ENCODE measurements at places on chromosomes 12 and 14. TPM values are rescaled to one million over a fixed set of nuclear protein-coding genes. Genes with fewer than 3 reads are reported as not detected.

DNA sequence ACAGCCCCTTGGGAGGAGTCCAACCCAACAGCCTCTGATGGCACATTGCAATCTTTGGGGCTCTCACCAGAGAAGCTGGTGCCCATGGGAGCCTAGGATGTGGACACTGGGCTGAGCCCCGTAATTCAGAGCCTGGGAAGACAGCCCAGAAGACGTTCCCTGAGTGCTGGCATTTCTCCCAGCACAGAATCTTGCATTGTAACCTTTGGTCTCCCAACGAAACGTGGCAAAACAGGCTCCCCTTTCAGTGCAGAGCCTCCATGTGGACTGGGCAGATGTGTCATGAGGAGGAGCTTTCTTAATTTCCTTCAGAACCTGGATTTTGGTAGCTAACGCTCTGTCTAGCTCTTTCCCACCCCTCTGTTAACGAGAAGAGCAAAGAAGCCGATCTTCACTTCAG is 26.3 kb downstream of the BATF start:
- no peaks in the 10 kb centered on the region for H3K4me1 ChIP-seq
- no peaks in the 10 kb centered on the region for H3K27me3 ChIP-seq
- H3K4me3 ChIP-seq, result no peak overlapping the region
- DNase-seq, result no peak

- H3K36me3 ChIP-seq, result no peaks in the 10 kb centered on the region
- H3K4me3 ChIP-seq, result no peak overlapping the region
- no peak overlapping the region for H3K27ac ChIP-seq
Measured at GRCh38 chr14:92670643-92671366, 77.6 kb downstream of the LGMN start.

DNA sequence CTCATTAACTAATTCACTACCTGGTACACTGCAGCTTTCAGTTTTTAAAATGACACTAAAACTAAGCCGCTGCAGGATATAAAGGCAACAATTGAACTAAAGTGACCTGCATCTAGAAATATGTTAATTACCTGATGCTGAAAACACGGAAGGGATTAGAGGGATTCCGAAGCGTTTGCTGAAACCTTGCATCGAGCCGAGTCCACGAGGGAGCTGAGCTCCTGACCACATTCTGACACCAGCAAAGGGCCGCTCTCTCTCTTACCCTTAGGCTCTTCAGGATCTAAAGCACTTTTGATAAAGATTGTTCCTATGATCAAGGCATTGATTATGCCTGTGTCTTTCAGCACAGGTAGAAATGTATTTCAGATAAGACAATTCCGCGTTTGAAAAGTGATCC is 59.5 kb upstream of the CDKN3 start:
- H3K4me3 ChIP-seq, result no peak overlapping the region
- no peaks in the 10 kb centered on the region for H3K27me3 ChIP-seq
- no peaks in the 10 kb centered on the region for H3K36me3 ChIP-seq
- H3K27ac ChIP-seq, result no peak overlapping the region
- DNase-seq, result no peak
- H3K4me1 ChIP-seq, result peaks cover 9% of the 10 kb centered on the region

DNA sequence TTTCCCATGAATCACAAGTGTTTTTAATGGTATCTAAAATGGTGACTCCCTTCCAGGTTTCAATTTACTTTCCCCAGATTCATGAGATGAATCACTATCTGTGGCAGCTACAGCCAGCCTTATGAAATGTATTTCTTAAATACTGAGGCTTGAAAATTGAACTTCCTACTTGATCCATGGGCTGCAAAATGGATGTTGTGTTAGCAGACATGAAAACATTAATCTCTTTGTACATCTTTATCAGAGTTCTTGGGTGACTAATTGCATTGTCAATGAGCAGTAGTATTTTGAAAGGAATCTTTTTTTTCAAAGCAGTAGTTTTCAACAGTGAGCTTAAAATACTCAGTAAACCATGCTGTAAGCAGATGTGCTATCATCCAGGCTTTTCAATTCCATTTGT is 250.8 kb downstream of the SLC6A15 start:
- H3K27ac ChIP-seq, result no peak overlapping the region
- no peak for DNase-seq
- H3K4me1 ChIP-seq, result no peaks in the 10 kb centered on the region
- H3K27me3 ChIP-seq, result no peaks in the 10 kb centered on the region
- no peak overlapping the region for H3K4me3 ChIP-seq

GRCh38 chr14:50232276-50232642 is 881 bp upstream of the SOS2 start:
- no peaks in the 10 kb centered on the region for H3K36me3 ChIP-seq
- peak overlapping the region; percentile 94 for H3K27ac ChIP-seq
- H3K4me3 ChIP-seq, result peak overlapping the region; percentile 82
- no peak for DNase-seq

The GARIN6 gene
- not detected for total RNA-seq

DNA sequence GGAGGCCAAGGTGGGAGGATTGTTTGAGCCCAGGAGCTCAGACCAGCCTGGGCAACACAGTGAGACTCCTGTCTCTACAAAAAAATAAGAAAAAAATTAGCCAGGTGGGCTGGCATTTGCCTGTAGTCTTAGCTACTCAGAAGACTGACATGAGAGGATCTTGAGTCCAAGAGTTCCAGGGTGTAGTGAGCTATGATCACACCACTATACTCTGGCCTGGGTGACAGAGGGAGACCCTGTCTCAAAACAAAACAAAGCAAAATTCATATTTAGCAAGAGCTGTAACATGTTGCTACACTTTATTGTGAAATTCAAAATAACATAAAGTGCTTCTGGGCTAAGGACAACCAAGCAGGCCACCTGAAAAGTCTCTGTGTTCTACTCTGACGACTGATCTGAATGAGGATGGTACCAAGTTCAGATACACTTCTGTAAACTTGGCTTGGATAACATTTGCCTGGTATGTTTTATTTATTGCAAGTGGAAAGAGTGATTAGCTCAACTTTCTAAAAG is 11.6 kb upstream of the STRN3 start:
- H3K36me3 ChIP-seq, result no peaks in the 10 kb centered on the region
- H3K27ac ChIP-seq, result no peak overlapping the region
- H3K4me3 ChIP-seq, result no peak overlapping the region
- peaks cover 9% of the 10 kb centered on the region for H3K4me1 ChIP-seq
- no peaks in the 10 kb centered on the region for H3K27me3 ChIP-seq

- peak; percentile 97 for DNase-seq
- H3K36me3 ChIP-seq, result peaks cover 86% of the 10 kb centered on the region
- no peaks in the 10 kb centered on the region for H3K4me1 ChIP-seq
- H3K27me3 ChIP-seq, result no peaks in the 10 kb centered on the region
- H3K4me3 ChIP-seq, result no peak overlapping the region
Measured at GRCh38 chr12:49043856-49044258, 16.7 kb downstream of the KMT2D start.

The ACTR10 gene
- 53.2 TPM for total RNA-seq

DNA sequence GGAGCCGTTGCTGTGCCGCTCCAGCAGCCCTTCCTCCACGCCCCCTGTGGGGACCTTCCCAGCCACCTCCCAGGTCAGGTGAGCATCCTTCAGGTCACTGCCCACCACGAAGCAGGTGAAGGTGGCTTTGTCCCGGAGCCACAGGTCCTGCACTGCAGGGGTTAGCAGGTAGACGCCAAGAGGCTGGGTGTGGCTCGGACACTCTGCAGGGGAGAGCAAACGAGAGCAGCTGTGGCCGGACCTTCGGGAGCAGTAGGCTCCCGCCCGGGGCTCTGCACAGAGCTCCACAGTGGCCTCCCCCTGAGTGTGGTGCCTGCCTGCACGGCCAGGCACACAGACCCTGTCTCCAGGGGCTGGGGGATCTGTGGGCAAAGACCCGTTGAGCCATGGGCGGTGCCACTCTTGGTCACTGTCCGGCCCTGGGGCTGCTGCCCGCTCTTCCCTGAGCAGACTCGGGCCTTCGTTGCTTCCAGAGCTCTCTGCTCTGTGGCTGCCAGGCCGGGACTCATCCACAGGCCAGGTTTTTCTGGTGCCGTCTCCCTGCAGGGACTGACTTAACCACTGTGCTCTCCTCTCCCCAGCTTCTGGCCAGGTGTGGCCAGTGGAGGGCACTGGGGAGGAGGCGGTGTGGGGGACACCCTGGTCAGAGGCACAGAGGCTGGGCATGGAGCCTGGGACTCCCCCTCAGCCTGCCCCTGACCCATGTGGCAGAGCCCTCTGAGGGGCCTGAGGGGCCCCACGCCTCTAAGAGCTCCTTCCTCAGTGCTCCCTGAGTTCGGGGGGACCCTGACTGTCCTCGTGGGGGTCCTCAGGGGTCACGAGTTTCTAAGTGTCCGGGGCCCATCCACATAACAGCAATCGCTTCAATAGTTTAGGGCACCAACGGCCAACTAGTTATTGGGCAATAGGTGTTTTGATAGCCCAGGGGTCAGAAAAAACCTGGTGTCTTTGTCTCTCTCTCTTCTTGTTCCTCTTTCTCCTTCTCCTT is 314.9 kb downstream of the TMEM121 start:
- H3K4me1 ChIP-seq, result no peaks in the 10 kb centered on the region
- H3K36me3 ChIP-seq, result no peaks in the 10 kb centered on the region
- H3K27ac ChIP-seq, result no peak overlapping the region
- no peak overlapping the region for H3K4me3 ChIP-seq

The ANO2 gene
- total RNA-seq, result 28.5 TPM

DNA sequence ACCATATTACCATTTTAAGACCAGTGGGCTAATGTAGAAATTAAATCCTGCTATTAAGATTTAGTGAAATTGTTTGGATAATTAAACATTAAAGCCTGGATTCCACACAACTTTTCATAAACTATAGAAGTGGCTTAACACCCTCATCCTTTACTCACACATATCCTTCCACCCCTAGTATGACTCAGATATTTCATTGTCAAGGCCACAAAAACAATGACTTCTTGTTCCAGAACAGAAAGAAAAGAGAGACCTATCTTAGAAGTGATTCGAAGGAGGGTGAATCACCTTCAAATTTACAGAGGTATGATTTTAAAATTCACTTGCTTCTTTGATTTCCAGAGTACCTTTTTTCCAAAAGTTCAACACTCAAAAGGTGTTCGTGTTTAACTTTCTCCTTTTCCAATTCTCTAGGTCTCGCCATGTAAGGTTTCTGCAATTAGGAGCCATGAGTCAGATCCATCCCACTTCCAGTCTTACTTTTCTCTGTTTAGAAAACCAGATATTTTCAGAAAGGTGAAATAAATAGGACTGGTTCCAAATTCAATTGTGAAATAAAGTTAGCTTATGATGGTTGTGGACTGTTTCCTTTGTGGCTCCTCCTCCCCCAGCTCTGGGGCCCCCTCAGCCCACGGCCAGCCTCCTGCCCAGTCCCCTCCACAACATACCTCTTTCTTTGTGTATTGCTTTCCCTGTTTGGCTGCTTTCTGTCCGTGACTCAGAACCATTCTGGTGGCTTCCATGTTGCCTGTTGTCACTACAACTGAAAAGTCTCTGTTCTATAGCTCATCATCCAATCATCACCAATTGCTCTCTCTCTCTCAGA is 24.6 kb upstream of the MGP start:
- H3K4me1 ChIP-seq, result no peaks in the 10 kb centered on the region
- H3K4me3 ChIP-seq, result no peak overlapping the region
- DNase-seq, result no peak
- H3K36me3 ChIP-seq, result no peaks in the 10 kb centered on the region
- no peak overlapping the region for H3K27ac ChIP-seq

DNA sequence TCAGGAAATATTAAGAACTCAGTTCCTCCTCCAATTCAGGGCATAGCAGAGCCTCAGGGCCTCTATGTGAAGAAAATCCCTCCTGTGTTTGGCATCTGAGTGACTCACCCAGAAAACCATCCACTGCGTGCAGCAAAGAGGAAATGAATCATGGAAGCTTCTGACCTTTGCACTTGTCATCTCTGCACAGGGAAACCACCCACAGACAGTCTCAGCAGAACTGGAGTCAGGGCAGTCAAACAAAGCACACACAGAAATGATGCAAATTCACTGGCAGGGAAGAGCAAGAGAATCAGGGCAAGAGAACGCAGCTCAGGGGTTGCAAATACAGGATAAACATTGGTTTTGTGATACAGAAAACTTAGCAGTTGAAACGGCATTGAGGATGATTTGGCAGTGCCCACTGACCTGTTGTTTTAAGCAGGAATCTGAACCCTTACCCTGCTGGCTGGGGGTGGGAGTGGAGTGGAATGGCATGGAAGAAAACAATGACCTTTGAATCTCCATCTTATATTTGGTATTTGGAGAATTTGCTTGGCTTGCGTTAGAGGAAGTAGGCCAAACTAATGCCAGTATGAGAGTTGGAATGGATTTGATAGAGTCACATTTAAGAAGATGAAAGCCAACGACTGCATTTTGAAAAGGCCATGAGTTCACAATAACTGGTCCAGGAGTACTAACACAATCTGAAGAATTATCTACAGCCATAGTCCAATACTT is 53.5 kb downstream of the PHLDA1 start:
- H3K4me3 ChIP-seq, result no peak overlapping the region
- H3K27me3 ChIP-seq, result no peaks in the 10 kb centered on the region
- H3K4me1 ChIP-seq, result peaks cover 13% of the 10 kb centered on the region
- peak; percentile 67 for DNase-seq

GRCh38 chr12:38502415-38502814 is 185.8 kb downstream of the ALG10B start:
- H3K27ac ChIP-seq, result no peak overlapping the region
- no peaks in the 10 kb centered on the region for H3K4me1 ChIP-seq
- no peak overlapping the region for H3K4me3 ChIP-seq
- no peak for DNase-seq
- no peaks in the 10 kb centered on the region for H3K36me3 ChIP-seq

DNA sequence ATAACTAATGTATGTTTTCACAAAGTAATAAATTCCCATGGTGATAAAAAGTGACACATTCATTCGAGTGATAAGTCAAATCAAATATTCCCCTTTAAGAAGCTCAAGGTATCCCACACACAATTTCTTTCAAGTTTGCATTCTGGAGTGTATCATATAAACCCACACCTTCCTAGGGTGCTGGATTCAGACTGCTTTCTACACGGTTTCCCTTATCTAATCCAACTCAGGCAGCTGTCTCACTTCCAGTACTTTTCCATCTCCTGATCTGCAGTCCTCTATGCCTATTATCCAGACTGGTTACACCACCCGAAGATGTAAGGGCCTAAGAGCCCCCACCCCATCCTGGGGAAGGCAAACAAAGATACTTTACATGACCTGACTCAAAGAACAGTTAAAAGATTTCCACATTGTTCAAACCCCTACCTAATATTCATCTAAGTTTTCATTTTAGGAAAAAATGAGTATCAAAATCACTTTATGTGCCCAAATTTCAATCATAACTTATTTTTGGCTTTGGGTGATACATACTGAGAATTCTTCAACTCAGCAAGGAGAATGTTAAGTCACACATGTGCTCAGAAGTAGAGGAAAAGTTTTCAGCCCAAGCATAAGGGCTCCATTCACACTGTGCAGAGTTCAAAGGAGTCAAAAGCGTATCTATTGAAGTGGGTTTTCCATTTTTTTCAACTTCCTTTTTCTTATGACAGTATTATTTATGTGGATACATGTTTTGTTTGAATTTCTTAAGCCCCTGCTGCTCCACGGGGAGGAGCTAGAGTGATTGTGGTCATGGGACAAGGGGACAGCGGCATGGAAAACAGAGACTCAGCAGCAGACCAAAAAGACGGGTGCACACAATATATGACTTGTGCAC is 41.8 kb downstream of the CORO1C start:
- H3K36me3 ChIP-seq, result peaks cover 28% of the 10 kb centered on the region
- no peaks in the 10 kb centered on the region for H3K27me3 ChIP-seq
- DNase-seq, result no peak

- DNase-seq, result no peak
- H3K4me3 ChIP-seq, result no peak overlapping the region
- H3K36me3 ChIP-seq, result peaks cover 8% of the 10 kb centered on the region
- H3K27me3 ChIP-seq, result no peaks in the 10 kb centered on the region
Measured at GRCh38 chr14:67557118-67557517, 24.0 kb downstream of the PLEKHH1 start.

GRCh38 chr14:91129261-91129660 is 15.4 kb downstream of the DGLUCY start:
- no peak for DNase-seq
- no peaks in the 10 kb centered on the region for H3K4me1 ChIP-seq
- H3K27ac ChIP-seq, result no peak overlapping the region
- no peak overlapping the region for H3K4me3 ChIP-seq
- no peaks in the 10 kb centered on the region for H3K36me3 ChIP-seq
